ENCODE measurements at places on chromosomes 2 and 18.

GRCh38 chr18:48292782-48293424, 116.3 kb downstream of the ZBTB7C start:
- DNase-seq, result no peak

GRCh38 chr18:37443325-37444055, 122.1 kb downstream of the CELF4 start:
- DNase-seq, result no peak

DNA sequence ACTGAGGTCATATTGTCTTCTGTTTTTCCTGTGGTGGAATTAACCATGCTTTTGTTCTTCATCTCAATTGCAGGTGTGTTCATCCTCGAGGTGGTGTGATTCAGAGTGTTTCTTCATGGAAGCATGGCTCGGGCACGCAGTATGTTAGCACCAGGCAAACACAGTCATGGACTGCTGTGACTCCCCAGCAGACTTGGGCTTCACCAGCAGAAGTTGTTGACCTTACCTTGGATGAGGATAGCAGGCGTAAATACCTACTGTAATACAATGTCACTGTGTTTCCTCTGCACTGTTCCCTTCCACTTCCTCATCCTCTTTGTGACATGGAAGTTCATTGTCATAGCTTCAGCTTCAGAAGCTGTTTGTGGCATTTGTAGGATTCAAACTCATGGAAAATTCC, 158.7 kb downstream of the HAUS1 start:
- DNase-seq, result no peak

- DNase-seq, result no peak
Measured at GRCh38 chr2:219291394-219291793, 12.2 kb downstream of the DNAJB2 start.

DNA sequence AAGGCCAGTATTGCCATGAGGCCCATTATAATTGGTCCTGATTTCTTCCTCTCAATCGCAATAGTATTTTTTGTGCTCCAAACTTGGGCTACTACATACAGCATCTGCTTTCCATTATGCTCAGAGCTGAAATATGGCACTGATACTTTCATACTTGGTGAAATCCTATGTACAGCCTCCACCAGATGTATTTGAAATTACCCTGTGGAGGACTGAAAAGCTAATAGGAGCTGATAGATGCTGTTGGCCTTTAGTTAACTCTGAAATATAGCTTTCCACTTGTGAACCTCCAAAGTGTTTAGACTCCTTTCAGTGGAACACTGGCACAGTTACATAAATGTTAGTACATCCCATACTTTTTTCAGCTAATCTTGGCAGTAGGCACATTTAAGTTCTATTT, 205.7 kb downstream of the NEDD4L start:
- no peak for DNase-seq

GRCh38 chr2:22279541-22279940, 1105.4 kb upstream of the KLHL29 start:
- no peak for DNase-seq

DNA sequence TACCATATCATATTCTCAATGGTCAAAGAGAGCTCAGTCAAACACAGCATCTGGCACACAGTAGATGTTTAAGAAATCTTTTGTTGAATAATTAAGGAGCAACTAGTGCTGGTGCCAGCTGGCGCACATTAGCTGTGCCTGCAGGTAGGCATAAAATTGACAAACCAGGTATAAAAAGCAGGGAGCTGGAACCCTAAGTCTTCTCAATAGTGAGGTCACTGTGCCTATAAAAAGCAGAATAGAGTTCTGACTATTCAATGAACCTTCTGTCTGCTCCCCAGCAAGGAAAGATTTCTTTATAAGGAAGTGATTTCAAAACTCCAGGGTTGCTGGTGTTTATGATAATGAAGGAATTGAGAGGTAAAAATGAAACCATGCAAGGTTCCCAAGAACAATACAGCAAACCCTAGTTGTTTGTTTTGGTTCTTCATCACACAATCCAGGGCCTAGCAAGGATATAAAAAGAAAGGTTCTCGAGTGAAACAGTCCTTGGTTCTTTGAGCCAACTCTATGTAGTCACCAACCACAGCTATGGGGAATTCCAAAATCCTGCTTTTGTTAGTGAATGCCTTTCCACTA, 76.1 kb downstream of the THADA start:
- no peak for DNase-seq

All from HEK293T (cell line).